GM12892 (cell line): ENCODE measurements at places on chromosomes 5 and 9.

DNA sequence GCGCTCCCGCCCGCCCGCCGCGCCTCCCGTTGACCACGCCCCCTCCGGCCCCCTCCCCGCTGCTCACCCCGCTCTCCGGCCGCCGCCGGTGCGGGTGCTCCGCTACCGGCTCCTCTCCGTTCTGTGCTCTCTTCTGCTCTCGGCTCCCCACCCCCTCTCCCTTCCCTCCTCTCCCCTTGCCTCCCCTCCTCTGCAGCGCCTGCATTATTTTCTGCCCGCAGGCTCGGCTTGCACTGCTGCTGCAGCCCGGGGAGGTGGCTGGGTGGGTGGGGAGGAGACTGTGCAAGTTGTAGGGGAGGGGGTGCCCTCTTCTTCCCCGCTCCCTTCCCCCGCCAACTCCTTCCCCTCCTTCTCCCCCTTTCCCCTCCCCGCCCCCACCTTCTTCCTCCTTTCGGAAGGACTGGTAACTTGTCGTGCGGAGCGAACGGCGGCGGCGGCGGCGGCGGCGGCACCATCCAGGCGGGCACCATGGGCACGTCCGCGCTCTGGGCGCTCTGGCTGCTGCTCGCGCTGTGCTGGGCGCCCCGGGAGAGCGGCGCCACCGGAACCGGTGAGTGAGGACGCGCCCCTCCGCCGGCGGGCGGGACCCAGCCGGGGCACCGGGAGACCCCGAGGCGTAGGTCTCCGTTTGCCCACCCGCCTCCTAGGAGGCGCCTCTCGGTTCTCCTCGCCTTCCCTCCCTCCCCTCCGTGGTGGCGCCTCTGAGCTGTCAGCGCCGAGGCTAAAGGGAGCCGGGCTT is at the start of gene VLDLR:
VLDLR (plus strand) TSS at position 66 of the 739 bp plus-strand sequence; CDS start at position 469, 403 bp downstream.
- DNase-seq, result peak; percentile 31

GRCh38 chr5:72305194-72306142 is 14.6 kb downstream of the MRPS27 start:
- no peak for DNase-seq

DNA sequence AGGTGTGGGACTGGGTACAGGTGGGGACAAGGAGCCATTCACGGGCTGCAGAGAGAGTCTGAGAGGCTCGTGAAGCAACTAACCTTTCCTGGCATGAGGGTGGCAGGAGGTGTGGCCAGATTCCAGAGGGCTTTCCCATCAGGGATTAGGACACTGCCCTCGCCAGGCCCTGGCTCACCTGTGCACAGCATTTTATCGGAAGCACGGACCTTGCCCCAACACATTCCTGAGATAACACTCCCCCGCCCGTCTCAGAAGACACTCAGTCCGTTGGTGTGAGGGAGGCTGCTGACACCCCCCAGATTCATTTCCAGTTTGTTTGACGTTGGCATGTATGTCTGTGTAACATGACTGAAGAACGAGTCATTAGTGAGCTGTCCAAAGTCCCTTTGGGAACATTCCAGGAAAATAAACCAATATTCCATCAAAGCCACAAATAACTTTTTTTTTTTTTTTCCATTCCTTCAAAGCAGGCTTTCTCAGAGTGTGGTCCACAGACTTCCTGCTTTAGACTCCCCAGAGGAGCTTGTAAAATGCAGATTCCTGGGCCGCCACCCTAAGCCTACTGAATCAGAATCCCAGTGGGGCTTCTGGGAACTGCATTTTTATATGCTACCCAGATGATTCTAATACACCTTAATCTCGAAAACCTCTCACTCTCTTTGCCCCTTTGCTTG is 23.4 kb downstream of the WWC1 start:
- no peak for DNase-seq

GRCh38 chr5:79982136-79982535 is 8.9 kb downstream of the MTX3 start:
- no peak for DNase-seq

- DNase-seq, result no peak
These were observed 16.3 kb downstream of the TCERG1 start for GRCh38 chr5:146463446-146463845.

GRCh38 chr9:104903609-104904008 is 24.3 kb downstream of the ABCA1 start:
- DNase-seq, result no peak

GRCh38 chr9:34430843-34431437 is 27.4 kb downstream of the FAM219A start:
- no peak for DNase-seq
